ENCODE measurements at places on chromosomes 5 and 9.

DNA sequence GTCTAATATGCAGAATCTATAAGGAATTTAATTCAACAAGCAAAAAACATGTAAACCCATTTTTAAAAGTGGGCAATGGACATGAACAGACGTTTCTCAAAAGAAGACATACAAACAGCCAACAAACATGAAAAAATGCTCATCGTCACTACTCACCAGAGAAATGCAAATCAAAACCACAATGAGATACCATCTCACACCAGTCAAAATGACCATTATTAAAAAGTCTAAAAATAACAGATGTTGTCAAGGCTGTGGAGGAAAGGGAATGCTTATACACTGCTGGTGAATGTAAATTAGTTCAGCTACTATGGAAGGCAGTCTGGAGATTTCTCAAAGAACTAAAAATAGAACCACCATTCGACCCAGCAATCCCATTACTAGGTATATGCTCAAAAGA lies 3.1 kb upstream of the KLHL3 start:
- no peak for DNase-seq

GRCh38 chr5:90182726-90183125 lies 226.8 kb downstream of the CETN3 start:
- DNase-seq: no peak

- DNase-seq: no peak
These were observed 79.2 kb upstream of the TBCA start for GRCh38 chr5:77855369-77855768.

- DNase-seq: peak; percentile 3
These were observed 567 bp upstream of the SPIN1 start for GRCh38 chr9:88387552-88388202.

- no peak for DNase-seq
These were observed 851 bp upstream of the ZDHHC12 start for GRCh38 chr9:128724744-128725211.

DNA sequence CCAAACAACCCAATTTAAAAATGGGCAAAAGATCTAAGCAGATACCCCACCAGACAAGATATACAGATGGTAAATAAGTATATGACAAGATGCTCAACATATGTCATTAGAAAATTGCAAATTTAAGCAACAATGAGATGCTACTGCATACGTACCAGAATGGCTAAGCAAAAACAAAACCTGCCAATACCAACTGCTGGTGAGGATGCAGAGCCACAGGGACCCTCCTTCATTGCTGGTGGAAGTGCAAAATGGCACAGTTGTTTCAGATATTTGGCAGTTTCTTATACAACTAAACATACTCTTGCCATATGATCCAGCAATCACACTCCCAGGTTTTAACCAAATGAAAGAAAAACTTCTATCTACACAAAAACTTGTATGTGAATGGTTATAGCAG lies 178.9 kb downstream of the BARX1 start:
- no peak for DNase-seq

DNA sequence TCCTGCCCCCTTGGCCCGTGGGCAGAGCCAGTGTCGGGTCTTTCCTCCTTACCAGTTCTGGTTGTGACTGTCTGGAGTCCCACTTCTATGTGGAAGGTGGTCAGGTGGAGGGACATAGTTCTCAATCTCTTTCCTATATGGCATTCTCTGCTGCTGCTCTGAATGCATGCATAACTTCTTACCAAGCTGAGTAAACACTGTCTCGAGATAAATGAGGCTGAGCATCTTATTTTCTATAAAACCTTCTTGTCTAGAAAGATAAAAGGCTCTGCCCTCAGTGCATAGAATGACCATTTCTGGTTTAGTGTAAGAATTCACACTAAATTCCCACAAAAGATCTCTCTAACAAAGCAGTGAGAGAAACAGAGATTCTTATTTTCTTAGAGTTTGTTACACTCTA lies 106.2 kb upstream of the TBC1D2 start:
- no peak for DNase-seq

DNA sequence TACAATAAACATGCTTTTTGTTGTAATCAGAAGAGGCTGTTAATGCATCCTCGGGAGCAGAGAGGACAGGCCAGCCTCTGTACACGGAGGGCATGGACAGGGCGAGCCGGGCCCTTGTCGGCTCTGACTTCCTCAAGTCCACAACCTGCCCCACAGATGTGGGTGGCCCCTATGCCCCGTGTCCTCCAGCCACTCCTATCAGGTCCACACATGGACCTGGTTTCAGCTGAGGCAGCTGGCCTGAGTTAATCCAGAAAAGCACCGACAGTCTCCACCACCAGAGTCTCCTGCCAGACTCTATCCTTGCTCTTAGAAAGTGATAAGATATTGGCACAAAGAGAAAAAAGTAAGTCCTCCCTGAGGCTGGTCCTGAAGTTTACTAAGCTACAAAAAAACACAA lies 52.4 kb upstream of the PHYKPL start:
- no peak for DNase-seq

- DNase-seq: no peak
These were observed 150.6 kb upstream of the ATP10B start for GRCh38 chr5:161002571-161003074.

GRCh38 chr9:121308765-121309164 lies 40.8 kb downstream of the GSN start:
- no peak for DNase-seq

GRCh38 chr9:122510502-122510901 lies at the start of gene OR1J2:
Gene OR1J2, plus strand, starts transcription at chr9:122510802. Its CDS starts 0 bp downstream, at chr9:122510802.
- no peak for DNase-seq

Data from stimulated activated CD8-positive, alpha-beta memory T cell treated with anti-CD3 and anti-CD28 coated beads, Interleukin-15, amount 100 ng/mL, for 4 hours (primary cell).